Hypothalamus (tissue), 51 donors: ENCODE measurements at places on chromosomes 16 and 17.

GRCh38 chr16:3745751-3746355 lies 28.5 kb upstream of the TRAP1 start:
- no peak for DNase-seq

- DNase-seq = no peak
Observed at GRCh38 chr16:53566552-53567245, 63.7 kb upstream of the AKTIP start.

DNA sequence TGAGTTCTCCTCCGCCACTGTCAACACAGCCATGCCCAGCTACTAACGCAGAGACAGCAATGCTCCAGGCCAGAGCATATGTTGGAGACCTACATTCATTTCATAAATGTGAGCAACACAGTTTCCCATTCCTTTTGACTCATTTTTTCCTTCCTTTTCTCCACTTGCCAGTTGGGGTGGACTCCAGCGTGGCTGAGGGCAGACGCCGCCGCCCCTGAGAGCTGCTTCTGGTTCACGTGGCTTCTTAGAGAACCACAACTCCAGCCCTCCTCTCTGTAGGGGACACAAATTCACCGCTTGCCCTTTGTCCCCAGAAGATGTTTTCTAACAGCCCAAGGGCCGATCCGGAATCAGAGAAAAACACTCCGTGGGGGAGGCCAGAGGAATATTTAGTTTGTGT lies 45.8 kb upstream of the ZCCHC14 start:
- no peak for DNase-seq

DNA sequence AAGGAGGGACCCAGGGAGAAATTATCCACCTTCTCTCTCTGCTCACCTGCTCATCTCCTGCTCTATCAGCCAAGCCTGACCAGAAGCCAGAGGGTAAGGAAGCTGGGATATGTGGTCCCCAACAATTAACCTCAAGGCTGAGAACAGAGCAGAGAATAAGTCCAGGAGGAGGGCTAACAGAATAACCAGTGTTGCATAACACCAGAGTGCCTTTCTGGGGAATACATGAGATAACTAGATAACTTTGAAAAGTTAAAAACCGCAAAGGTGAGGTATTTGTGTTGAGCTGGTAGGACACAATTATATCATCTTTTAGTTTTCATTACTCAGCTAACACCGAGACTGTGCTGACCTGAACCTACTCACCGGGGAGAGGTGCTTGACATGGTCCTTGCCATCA lies 180.8 kb downstream of the SALL1 start:
- DNase-seq = no peak

GRCh38 chr16:19728636-19728965 lies 10.5 kb downstream of the IQCK start:
- DNase-seq = no peak

- no peak for DNase-seq
Observed at GRCh38 chr16:66581246-66581952, 2.1 kb downstream of the CMTM2 start.

DNA sequence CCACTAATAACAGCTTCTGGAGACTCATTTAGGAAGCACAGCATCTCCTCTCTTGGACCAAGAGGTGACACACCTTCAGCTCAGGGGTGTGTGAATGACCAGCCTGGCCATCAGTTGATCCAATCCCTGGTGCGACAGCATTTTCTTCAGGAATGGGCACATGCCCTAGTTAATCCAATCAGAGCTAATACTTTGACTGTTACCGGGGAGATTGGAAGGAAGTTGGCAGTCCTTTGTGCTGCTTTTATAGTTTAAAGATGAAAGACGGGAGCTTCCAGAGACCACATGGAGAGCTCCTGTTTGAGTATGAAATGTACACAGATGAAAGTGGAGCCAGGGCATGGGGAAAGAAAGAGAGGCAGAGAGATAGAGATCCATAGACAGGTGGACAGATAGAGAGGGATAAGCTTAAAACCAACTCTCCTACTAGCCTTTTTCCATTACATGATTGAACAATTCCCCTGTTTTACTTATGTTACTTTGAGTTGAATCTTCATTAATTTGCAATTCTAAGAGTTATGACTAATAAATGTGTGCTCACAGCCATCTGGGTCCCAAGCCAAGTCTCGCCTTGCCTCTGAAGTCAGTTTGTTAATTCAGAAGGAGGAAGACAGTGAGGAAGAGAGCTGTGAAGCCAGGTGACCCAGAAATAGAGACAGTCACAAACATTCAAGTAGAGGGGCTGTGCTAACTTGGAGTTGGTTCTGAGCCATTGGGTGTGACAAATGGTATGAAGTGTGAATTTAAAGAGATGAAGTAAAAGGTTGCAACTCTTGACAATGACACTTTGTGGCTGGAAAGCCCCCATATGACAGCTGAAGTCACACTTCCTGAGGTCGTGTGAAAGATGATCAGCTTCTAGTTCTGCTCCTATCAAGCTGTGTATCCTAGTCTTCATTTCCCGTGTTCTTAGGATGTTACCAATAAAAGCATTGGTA lies 120.0 kb upstream of the GOT2 start:
- no peak for DNase-seq

GRCh38 chr17:51407576-51407975 lies 147.2 kb downstream of the UTP18 start:
- DNase-seq = no peak

DNA sequence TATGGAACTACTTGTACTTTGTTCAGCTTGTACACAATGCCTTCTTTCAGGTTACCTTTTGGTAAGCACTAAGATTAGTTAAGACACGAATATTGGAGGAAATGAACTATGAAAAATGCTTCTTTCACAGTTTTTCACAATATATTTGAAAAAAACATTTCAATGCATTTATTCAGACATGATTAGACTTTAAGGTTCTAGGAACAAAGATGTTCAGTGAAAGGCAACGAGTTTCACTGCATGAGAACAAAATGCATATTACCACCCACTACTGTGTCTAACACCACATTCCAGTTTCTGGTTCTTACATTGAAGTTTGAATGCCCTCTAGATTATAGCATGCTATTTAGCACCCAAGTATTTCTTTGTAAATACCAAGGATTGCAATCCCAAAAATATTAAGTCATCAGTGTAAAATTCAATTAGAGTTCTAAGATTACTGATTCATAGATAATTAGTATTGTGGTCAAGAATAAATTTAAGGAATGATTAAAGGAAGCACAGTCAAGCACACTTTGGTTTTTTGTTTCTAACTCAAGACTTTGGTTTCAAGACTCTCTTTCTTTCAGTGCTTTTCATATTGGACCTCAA lies 261.7 kb downstream of the CEP112 start:
- no peak for DNase-seq

GRCh38 chr17:7020894-7021664 lies 1.8 kb upstream of the BCL6B start:
- DNase-seq = no peak

DNA sequence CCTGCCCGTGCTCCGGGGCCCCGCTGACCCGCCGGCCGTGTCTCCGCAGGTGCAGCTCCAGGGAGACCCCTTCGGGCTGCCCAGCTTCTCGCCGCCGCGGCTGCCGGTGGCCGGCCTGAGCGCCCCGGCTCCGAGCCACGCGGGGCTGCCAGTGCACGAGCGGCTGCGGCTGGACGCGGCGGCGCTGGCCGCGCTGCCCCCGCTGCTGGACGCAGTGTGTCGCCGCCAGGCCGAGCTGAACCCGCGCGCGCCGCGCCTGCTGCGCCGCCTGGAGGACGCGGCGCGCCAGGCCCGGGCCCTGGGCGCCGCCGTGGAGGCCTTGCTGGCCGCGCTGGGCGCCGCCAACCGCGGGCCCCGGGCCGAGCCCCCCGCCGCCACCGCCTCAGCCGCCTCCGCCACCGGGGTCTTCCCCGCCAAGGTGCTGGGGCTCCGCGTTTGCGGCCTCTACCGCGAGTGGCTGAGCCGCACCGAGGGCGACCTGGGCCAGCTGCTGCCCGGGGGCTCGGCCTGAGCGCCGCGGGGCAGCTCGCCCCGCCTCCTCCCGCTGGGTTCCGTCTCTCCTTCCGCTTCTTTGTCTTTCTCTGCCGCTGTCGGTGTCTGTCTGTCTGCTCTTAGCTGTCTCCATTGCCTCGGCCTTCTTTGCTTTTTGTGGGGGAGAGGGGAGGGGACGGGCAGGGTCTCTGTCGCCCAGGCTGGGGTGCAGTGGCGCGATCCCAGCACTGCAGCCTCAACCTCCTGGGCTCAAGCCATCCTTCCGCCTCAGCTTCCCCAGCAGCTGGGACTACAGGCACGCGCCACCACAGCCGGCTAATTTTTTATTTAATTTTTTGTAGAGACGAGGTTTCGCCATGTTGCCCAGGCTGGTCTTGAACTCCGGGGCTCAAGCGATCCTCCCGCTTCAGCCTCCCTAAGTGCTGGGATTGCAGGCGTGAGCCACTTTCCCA lies 5.9 kb downstream of the CTF1 start:
- no peak for DNase-seq

DNA sequence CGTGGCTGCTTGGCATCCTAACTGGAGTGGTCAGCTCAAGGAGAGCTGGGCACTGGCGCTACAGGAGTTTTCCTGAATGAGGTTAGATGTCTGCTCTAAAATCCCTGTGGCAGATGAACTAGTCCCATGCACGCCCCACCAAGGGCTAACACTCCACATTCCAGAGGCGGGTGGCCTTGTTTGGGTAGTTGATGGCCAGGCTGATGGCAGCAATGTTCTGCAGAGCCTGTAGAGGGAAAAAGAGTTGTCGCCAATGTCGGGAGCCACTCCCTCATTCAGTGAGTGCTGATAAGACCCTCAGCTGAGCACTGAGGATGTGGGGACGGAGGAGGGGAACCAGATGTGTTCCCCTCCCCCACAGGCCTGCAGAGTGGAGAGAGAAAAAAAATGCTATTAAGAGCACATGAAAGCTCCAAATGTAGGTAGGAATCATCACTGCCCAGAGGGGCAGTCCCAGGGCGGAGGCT lies 42.5 kb upstream of the ATP2A3 start:
- no peak for DNase-seq

- DNase-seq = no peak
Observed at GRCh38 chr16:86038926-86039310, 140.0 kb downstream of the IRF8 start.

DNA sequence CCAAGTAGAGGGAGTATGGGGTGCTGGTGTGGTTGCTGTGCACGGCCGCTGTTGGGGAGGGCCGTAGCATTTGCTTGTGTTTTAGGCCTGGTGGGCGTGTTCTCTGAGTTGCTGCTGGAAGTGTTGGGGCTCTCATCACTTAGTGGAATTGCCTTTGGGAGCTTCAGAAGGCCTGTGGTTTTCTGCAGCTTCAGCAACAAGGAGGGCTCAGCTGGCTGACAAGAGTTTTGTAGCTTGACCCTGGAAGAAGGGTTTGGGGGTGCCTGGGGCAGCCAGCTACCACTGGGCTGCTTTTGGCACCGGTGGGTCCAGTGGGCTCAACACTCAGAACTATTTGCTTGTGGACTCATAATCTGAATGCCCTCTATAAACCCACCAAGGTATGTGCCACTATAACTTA lies 30.9 kb downstream of the HAPSTR1 start:
- no peak for DNase-seq

- DNase-seq = no peak
Observed at GRCh38 chr16:85451641-85452363, 161.3 kb upstream of the GSE1 start.

DNA sequence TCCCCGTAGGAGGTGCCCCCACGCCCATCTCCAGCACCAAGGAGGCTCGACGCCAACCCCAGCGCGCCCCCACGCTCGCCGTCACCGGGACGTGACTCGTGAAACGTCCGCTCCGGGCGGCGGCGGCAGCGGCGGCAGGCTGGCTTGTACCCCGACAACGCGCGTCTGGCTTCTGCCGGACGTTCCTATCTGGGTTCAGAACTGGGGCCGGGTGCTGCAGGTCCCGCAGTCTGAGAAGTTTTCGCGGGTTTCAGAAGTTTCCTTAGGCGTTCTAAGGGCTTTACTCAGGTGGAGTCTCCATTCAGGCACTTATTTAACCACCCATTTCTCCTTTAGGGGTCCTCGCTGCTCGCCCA lies 672 bp upstream of the ALKBH5 start:
- DNase-seq = peak; percentile 91

DNA sequence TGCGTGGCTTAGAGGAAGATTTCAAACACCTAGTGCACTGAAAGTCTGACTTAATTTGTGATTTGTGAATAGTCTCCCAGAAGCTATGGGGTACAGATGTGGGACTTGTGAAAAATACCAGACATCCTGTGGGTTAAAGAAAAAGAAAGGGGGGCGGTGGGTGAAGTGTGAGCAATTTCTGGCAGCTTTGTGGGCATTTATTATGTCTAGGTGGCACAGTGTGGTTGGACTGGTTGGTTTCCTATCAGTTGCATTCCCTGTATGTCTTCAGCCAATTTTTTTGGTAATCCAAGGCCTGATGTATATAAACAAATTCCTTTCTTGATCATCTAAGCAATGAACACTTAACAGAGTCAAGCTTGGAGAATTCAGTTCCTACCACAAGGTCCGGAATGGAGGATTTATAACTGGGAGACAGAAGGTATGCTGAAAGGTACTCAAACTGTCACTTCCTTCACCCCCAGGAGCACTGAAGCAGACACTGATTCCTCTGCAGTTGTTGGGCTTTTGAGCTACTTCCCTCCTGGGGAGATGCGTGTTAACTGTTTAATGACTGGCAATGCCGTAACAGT lies 211.6 kb downstream of the WWOX start:
- no peak for DNase-seq

- DNase-seq = no peak
Observed at GRCh38 chr16:2900526-2901075, 11.1 kb upstream of the FLYWCH1 start.

- DNase-seq = no peak
Observed at GRCh38 chr17:45977976-45978626, 20.9 kb upstream of the STH start.
